ENCODE measurements at places on chromosomes 3 and 15.
A peak's percentile ranks its signal among the peaks of the same experiment; 100 is the strongest.

- no peak for DNase-seq
These were observed 42.2 kb downstream of the KLF15 start for GRCh38 chr3:126314790-126315658.

DNA sequence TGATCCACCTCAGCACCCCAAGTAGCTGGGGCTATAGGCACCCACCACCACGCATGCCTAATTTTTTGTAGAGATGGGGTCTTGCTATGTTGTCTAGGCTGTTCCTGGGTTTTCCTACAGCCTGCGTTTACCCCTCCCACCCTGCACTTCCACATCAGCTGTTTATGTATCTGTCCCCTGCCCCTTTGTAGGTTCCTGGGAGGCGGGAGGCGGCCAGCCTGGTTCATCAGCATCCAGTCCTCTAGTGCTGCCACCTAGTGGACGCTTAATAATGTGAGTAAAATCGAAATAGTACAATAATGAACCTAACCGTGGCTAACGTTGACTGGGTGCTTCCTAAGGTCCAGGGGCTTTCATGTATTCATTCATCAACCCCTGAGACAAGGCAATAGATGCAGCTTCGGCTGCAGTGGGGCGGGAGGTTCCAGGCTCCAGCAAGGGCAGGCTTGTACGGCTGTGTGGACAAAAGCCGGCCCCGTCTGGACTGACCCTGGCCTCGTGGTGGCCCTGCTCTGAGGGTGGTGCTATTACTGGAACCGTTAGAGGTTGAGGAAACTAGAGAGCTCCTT lies 1.2 kb upstream of the LCTL start:
- peak; percentile 70 for DNase-seq

- no peak for DNase-seq
These were observed 67.4 kb downstream of the PIK3R4 start for GRCh38 chr3:130679218-130679617.

DNA sequence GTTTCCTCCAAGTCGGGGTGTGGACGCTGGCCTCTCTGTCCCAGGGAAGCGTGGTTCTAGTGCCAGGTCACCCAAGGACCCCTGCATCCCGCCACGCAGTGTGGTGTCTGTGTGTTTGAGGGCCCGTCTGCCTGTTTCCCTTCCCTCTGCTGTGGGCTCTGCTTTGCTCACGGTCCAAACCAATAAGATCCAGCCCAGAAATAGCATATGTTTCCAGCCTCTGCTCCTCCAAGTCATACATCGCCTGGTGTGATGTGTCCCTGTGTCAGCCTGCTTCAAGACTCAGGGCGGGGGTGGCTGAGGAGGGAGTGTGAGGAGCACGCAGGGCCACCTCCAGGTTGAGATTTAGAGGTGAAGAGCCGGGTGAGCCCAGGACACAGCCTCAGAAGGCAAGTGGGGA lies 21.9 kb upstream of the RPL29 start:
- DNase-seq: no peak

- no peak for DNase-seq
These were observed 93.7 kb downstream of the MME start for GRCh38 chr3:155173771-155174170.

GRCh38 chr3:158916111-158916510 lies 114.3 kb downstream of the MFSD1 start:
- no peak for DNase-seq

- DNase-seq: no peak
These were observed 1.6 kb upstream of the ANXA2 start for GRCh38 chr15:60399246-60399915.

- DNase-seq: no peak
These were observed 100.2 kb upstream of the AKAP13 start for GRCh38 chr15:85280203-85280602.

GRCh38 chr15:51738553-51738952 lies 1.1 kb upstream of the LYSMD2 start:
- DNase-seq: no peak

- no peak for DNase-seq
These were observed 64.2 kb downstream of the CD200R1L start for GRCh38 chr3:112782491-112782890.

GRCh38 chr3:70096376-70097066 lies 97.0 kb downstream of the SAMMSON start:
- DNase-seq: no peak

DNA sequence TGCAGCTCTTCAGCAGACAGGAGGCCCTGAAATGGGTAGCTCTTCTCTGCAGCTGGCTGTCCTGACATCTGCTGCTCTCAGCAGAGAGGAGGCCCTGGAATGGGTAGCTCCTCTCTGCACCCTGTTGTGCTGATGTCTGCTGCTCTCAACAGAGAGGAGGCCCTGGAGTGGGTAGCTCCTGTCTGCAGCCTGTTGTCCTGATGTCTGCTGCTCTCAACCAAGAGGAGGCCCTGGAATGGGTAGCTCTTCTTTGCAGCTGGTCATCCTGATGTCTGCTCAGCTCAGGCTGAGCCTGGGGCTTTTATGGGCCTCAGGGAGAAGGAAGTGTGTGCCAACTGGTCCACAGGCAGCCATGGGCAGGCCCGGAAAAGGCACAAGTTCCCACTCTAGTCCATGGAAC lies 66.6 kb downstream of the PIK3CB start:
- no peak for DNase-seq
